Kasumi-1 (cell line): ENCODE measurements at places on chromosomes 11 and 22.

GRCh38 chr11:116379185-116379828, 393.5 kb downstream of the BUD13 start:
- DNase-seq, result peak; percentile 22

GRCh38 chr11:115488945-115489344, 15.3 kb downstream of the CADM1 start:
- no peak for DNase-seq

DNA sequence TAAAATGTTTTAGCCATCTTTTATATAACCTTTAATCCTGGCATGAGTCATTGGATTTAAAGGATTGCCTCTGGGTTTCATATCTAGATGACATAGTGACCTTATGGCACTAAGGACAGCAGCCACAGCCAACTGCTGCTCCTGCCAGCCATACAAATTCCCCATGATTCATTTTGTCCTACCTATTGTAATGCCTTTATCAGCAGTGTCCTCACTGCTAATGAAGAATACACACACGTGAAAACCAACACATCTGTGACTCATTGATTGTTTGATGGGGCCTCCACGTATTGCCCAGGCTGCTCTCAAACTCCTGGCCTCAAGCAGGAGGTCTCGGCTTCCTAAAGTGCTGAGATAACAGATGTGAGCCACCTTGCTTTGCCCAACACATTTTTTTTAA, 1.8 kb downstream of the LDHAL6A start:
- no peak for DNase-seq

GRCh38 chr11:9057007-9057406, 34.4 kb downstream of the SCUBE2 start:
- no peak for DNase-seq

- no peak for DNase-seq
Observed at GRCh38 chr11:123286761-123287160, 91.7 kb upstream of the CLMP start.
